ENCODE measurements at places on chromosomes 11 and 22. TPM values are rescaled to one million over a fixed set of nuclear protein-coding genes. Genes with fewer than 3 reads are reported as not detected.

Gene TSPAN32
- not detected for total RNA-seq

Gene ANGPTL5
- not detected for total RNA-seq

Gene SUSD2
- total RNA-seq = 0.27 TPM

Gene OR4A16
- not detected for total RNA-seq

Gene MGAT3
- total RNA-seq = not detected

Gene GTSE1
- total RNA-seq = 57.2 TPM

Gene RIMBP3B
- total RNA-seq = not detected

Gene COX8A
- total RNA-seq = 339 TPM

Gene LAMTOR1
- 91.1 TPM for total RNA-seq

Gene CYTH4
- not detected for total RNA-seq

Gene TUB
- 3.9 TPM for total RNA-seq

Gene FXYD2
- total RNA-seq = 1.8 TPM

Gene SLC3A2
- total RNA-seq = 208 TPM

Gene OR51E1
- not detected for total RNA-seq

Gene ANO9
- not detected for total RNA-seq

Gene MUC6
- not detected for total RNA-seq

Gene KRTAP5-11
- total RNA-seq = not detected

Gene APOA5
- not detected for total RNA-seq

Gene PGA5
- total RNA-seq = not detected

Gene ZBTB16
- 19.5 TPM for total RNA-seq

Gene NTM
- 1.0 TPM for total RNA-seq

Gene PGM2L1
- total RNA-seq = 31.4 TPM

Gene OR5L1
- total RNA-seq = not detected

Gene DAGLA
- total RNA-seq = 4.7 TPM

Gene MS4A14
- total RNA-seq = not detected

Gene PATE2
- not detected for total RNA-seq

Gene SEPTIN3
- not detected for total RNA-seq

Gene OR5P2
- not detected for total RNA-seq

Gene WNT7B
- not detected for total RNA-seq

Gene MMP11
- 10.1 TPM for total RNA-seq

Gene CHADL
- total RNA-seq = 2.1 TPM

Gene CDC42EP2
- total RNA-seq = 23.4 TPM

Gene GAB2
- total RNA-seq = 39.6 TPM

Gene RASL10A
- 1.9 TPM for total RNA-seq

Gene SMIM35
- not detected for total RNA-seq

Gene MS4A6E
- not detected for total RNA-seq

Gene CFAP300
- not detected for total RNA-seq

Gene PAX6
- not detected for total RNA-seq

Gene APOL1
- 14.1 TPM for total RNA-seq

Gene OR6A2
- 0.46 TPM for total RNA-seq

Gene TSSK2
- not detected for total RNA-seq

Gene LMNTD2
- 1.8 TPM for total RNA-seq

Gene LRRN4CL
- 0.37 TPM for total RNA-seq

Gene UPK2
- total RNA-seq = not detected

Gene CDON
- total RNA-seq = 3.5 TPM

Gene PRCP
- 170 TPM for total RNA-seq

Gene ASRGL1
- total RNA-seq = 30.5 TPM

Gene CCDC87
- 0.28 TPM for total RNA-seq

Gene POU2AF2
- not detected for total RNA-seq

Gene CNGA4
- not detected for total RNA-seq

Gene OR10A2
- not detected for total RNA-seq

Gene SAA4
- total RNA-seq = not detected

Gene FADD
- 45.1 TPM for total RNA-seq

Gene PATE4
- total RNA-seq = not detected

Gene CD3D
- not detected for total RNA-seq

Gene TRIM34
- total RNA-seq = 6.7 TPM

Data from endothelial cell of umbilical vein (primary cell).